Non-pigmented ciliary epithelial cell (primary cell): ENCODE measurements at places on chromosomes 4 and X.

- DNase-seq: no peak
Measured at GRCh38 chrX:40244980-40245379, 147.2 kb upstream of the BCOR start.

DNA sequence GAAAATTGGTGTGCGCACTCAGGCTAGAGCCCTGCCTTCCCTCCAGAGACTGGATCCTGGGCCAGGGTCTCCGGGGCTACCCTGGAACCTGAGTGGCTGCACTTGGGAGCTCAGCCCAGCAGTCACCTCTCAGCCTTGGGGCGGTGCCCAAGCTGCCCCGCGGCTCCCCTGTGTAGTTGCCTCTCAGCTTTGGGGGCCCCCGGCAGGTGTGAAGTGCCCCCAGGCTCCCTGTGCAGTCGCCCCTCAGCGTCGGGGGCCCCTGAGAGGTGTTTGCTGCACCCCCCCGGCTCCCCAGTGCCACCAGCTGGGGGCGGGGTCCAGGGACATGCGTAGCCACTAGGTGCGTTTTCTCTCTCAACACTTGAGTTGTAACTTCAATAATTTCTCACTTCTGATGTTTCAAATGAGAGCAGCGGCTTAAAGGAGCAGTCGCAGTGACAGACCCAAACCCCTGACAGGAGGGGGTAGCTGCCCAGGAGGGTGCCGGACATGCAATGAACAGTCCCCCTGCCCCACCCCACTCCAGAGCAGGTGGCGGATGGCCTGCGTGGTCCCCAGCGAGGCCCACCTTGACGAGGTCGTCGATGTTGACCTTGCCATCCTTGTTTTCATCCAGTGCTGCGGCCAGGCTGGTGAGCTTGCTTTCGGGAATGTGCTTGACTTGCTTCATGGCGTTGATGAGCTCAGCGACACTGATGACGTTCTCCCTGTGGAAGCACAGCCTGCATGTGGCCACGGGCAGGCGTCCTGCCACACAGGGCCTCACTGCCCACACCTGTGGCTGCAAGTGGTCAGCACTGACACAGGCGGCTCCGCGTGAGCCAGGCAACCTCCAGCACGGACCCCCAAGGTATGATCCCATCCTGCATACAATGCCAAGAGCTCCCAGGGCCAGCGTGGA lies 22.3 kb downstream of the FGFR3 start:
- no peak for DNase-seq

GRCh38 chr4:54227256-54228055 lies 1.6 kb upstream of the PDGFRA start:
- no peak for DNase-seq

DNA sequence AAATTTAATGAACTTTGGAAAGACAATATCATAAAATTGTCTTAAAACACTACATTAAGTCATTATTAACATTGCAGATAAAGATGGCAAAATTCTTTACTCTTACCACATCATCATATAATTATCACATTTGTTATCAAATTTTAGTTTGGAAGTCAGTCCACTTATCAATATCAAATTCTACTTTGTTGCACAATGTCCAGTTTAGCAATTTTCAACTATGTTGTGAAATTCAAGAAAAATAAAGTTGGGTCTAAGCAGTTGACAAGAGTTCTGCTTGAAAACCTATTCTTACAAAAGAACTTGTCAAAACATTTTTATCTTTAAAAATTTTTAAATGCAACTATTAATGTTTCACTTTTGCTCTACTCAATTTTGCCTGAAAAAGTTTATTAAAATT lies 44.7 kb upstream of the TET2 start:
- no peak for DNase-seq

DNA sequence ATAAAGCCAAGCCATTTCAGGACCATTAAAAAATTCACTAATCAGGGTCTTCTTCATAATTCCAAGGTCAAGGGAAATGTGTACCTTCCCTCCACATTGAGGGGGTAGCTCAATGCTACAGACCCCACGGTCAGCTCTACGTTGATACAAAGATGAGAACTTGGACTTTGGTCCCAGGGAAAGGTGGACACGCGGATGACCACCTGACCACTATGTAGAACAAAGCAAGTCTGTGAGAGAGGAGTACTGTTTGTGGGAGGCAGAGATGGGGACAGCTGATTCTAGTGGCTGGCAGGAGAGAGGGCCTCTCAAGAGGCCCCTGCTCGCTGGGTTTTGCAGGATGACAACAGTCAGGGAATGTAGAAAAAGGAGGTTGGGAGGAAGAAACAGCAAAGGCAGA lies 58.0 kb downstream of the SLC2A9 start:
- DNase-seq: no peak

DNA sequence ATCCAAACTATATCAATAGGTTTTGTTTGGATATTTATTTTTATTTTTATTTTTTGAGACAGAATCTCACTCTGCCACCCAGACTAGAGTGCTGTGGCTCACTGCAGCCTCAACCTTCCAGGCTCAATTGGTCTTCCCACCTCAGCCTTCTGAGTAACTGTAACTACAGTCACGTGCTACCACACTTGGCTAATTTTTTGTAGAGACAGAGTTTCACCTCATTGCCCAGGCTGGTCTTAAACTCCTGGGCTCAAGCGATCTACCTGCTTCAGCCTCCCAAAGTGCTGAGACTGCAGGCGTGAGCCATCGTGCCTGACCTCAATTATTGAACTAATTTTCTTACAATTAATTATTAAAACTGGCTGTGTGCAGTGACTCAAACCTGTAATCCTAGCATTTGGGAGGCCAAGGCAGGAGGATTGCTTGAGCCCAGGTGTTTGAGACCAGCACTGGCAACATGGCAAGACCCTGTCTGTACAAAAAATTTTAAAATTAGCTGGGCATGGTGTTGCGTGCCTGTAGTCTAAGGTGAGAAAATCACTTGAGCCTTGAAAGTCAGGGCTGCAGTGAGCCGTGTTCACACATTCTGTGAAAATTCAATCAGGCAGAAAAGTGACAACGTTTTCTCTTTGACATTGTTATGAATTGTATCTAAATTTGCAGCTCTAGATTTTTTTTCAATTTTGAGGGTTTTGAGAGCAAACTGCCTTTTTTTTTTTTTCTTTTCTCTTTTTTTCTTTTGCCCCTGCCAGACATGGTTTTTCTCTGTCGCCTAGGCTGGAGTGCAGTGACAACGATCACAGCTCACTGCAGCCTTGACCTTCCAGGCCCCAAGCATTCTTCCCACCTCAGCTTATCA lies 66.0 kb downstream of the UBE2K start:
- DNase-seq: no peak

DNA sequence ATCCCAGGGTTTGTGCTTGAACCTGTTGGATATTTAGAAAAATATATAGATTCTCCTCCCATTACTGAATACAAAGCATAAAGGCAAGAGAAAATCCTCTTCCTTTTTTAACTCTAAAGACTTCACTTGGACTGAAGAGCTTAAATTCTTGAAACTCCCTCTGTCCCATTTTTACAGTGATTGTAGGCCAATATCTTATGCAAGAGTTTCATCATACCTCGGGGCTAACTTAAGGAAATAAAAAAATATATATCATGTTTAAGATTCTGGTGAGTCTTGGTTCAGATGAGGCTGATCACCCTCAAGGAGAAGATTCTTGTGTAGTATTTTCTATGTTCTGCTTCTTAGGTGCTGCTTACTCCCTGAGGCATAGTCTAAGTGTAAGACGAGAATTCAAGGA lies 1449.6 kb downstream of the C4orf33 start:
- DNase-seq: no peak

DNA sequence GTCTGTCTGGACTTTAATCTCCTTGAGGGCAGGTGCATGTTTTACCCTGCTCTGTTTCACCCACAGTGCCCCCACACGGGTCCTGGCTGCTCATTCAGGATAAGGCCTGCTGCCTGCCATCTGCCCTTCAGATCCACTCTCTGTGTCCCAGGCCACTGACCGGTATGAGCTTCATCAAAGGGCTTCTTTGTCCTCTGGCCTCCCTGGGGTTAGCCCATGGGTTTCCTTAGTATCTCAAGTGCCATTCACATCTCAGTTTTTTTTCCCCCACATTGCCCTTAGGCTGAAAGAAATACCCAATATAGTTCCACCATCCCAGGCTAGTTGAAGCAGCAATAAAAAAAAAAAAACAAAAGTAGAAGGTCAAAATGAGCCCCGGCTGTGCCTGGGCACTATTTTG lies 9.3 kb downstream of the CD99L2 start:
- DNase-seq: no peak

DNA sequence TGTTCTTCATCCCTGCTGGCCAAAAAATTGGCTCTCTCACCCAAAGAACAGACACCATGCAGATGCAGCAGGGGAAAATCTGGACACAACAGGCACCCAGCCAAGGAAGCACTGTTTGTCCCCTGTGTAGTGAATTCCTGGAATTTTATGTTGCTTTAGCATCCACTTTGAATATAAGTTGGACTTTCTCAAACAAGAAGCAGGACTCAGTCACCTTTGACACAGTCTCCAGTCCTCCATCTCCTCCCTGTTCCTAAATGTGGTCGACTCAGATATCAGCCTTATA lies 11.8 kb downstream of the ZNF182 start:
- no peak for DNase-seq

GRCh38 chrX:154309041-154309775 lies 13.6 kb downstream of the TKTL1 start:
- DNase-seq: no peak

DNA sequence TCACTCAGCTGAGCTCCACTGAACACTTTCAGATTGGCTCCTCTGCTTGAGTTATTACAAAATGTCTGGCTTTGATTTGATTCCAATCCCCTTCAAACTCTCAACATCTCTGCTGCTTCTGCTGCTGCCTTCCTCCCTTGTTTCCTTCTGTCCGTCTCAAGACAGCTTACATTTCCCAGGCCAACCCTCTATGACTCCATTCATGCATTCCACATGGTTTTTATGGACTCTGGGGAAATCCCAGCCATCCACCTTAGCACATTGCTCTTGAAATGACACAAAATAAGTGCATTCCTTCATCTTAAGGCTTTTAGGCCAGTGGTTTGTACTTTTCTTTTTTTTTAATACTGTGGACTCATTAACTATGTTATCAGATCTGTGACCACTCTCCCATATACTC lies 68.5 kb upstream of the TMEM164 start:
- no peak for DNase-seq

DNA sequence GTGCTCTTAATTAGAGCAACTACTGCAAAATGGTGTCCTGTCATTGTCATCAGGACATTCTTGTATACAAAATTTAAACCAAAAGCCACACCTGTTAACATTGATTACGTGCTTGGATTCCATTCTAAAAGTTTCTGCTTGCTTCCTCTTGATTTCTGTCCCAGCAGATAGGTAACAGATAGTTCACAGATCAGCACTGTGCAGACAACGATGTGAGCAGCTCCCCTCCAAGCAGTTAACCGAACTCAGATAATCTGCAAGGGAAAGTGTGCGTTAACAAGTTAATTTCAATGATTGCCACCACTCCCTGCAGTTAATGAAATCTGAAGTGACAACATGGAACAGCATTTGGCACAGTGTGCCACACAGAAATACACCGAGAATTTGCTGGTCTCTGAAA lies 54.4 kb upstream of the RELL1 start:
- DNase-seq: no peak
